ENCODE measurements at places on chromosomes 4 and X.

GRCh38 chr4:41329361-41329760 is 72.6 kb downstream of the UCHL1 start:
- no peak for DNase-seq

DNA sequence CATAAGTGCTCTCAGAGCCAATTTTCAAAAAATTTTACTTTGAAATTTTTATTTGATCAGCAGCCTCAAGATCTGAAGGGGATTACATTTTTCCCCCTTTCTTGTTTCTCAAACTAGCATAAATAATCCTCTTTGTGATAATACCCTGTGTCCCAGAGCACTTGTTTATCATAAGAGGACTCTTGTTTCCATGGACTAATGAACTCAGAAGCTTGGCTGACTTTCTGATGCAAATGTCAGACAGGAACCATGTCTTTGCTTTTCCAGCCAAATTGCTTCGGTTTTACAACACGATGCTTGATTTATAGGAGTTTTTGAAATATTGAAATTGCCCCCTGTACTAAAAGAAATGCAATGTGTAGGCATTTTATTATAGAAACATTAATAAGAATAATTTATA is 859.3 kb upstream of the LCORL start:
- no peak for DNase-seq

GRCh38 chr4:95289028-95289634 is 259.6 kb downstream of the UNC5C start:
- peak; percentile 16 for DNase-seq

DNA sequence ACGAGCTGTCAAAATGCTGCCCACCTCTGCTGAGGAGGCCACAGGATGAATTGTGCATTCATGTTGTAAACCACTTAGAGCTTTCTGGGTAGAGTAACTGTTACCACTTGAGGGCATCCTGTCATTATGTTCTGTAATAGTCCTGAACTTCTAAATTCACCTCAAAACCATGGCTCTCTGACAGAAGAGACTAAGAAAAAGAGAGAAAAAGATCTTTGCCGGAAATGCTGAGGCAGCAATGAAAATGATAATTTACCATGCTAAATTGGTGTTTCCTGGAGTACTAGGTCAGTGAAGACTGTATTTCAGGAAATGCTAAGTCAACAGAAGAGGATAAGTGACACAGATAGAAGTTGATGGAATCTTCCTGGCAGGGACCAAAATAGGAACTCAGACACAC is 942.3 kb upstream of the SLIT2 start:
- DNase-seq = peak; percentile 74

- no peak for DNase-seq
Measured at GRCh38 chr4:26622913-26623312, 39.0 kb downstream of the TBC1D19 start.

DNA sequence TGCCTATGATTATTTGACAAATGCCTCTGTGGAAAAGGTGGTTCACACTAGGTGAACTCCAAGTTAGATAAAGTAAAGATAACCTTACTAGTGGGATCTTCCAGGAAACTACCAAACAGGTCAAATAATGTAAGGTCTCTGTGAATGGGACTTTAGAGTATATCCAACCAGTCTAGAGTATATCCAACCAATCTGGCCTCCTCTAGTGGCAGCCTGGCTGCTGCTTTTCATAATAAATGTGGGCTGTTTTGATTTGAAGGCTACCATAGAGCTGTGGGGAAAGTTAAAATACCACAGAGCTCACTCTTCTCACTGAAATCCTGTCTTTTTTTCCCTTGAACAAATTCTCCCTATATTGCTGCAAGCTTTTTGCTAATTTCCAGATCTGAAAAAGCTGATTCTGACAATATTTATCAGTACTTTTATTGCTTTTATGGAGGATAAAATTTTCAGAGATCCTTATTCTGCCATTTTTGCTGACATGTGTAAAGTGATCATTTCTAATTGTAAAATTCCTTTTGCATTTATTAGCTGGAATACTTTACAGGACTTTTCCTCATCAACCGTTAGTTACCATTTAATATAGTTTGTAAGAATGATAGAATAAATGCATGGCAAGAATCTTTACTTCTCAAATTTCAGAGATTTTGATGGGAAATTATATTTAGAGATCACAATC is 111.3 kb downstream of the TET2 start:
- DNase-seq = no peak

- DNase-seq = peak; percentile 57
Measured at GRCh38 chr4:145619639-145619996, 433 bp downstream of the MMAA start.

DNA sequence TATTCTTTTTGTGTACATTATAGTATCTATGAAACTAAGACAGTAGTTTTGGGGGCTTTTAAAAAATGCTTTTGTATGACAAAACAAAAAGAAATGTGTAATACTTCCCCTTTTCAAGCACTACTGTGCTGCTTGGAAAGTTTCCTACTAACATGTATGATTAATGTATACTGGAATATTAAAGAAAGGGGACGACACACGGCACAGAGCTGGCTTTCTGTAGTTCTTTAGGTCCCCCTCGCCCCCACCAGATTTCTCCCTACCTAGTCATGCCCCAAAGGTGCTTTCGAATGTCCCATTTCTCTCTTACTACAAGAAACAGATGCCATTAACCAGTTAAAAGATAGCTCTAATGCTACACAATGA is 1.6 kb upstream of the AP1S2 start:
- DNase-seq = no peak

Data from IMR-90 (cell line).